ENCODE measurements at places on chromosomes 5 and 9.

- DNase-seq, result no peak
Measured at GRCh38 chr9:120663950-120664349, 50.3 kb downstream of the MEGF9 start.

GRCh38 chr5:54902791-54903473 lies 82.5 kb downstream of the ESM1 start:
- DNase-seq, result no peak

- no peak for DNase-seq
Measured at GRCh38 chr5:126449751-126450271, 26.6 kb downstream of the GRAMD2B start.

DNA sequence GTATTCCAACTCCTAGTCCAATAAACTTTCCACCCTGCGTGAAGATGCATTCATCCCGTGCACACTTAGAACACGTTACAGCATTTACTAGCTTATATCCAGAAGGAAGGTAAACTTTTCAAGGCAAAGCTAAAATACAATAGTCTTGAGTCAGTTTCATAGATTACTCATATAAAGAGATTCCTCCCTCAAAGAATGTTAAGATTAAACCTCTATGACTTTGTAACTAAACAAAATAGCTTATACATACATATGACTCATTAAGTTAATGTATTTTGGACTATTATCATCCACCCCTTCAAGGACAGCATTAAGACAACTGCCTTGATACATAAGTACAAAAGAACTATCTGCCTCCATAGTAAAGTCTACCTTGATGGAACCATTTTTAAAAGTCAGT lies 36.1 kb downstream of the TLE1 start:
- DNase-seq, result peak; percentile 5

GRCh38 chr9:129464972-129465833 lies 155.7 kb downstream of the C9orf50 start:
- no peak for DNase-seq

DNA sequence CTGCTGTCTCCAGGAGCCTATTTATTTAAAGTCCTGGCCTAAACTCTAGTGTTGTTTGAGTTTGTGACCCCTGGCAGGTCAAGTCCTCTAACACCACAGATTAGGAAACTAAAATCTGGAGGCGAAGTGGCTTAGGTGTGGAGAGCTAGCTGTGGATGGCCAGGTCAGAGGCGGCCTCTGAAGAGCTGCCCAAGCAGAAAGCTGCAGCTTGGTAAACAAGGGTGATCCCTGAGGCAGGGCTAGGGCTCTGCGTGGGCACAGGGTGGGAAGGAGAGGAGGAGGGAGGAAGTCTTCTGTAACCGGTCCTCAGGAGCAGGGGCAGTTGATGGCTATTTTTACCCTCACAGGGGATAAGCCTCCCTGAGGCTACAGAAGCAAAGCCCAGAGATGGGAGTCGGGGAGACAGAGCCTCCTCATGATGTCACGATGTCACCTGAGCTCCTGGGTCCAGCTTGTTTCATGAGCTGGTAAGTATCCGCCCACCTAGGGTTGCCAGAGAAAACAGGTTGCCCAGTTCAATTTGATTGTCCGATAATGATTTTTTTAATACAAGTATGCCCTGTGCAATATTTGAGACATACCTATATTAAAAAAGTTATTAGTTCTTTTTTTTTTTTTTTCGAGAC lies 25.9 kb upstream of the BOD1 start:
- DNase-seq, result no peak

DNA sequence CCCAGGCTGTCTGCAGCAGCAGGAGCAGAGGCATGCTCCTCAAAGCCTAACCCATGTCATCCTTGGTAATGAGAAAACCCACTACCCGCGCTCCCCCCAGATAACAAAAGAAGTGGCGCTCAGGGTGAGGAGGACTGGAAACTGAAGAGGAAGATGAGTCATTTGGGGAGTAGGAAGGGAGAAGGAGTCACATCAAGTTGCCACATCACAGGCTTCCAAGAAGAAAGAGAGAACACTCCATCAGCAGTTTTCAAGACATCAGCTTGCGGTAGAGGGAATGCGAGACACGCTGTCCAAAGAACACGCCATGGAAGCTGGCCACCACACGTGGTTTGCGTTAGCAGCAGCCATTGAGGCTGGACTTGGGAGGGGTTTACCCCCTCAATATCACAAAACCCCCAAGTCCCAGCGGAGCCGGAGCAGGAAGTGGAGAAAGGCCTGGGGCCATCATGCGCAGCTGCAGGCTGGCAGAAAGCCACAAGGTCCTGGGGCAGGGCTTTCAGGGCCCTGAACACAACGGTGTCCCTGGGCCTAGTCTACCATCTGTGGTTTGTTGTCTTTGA lies 41.5 kb downstream of the SH3PXD2B start:
- DNase-seq, result no peak

DNA sequence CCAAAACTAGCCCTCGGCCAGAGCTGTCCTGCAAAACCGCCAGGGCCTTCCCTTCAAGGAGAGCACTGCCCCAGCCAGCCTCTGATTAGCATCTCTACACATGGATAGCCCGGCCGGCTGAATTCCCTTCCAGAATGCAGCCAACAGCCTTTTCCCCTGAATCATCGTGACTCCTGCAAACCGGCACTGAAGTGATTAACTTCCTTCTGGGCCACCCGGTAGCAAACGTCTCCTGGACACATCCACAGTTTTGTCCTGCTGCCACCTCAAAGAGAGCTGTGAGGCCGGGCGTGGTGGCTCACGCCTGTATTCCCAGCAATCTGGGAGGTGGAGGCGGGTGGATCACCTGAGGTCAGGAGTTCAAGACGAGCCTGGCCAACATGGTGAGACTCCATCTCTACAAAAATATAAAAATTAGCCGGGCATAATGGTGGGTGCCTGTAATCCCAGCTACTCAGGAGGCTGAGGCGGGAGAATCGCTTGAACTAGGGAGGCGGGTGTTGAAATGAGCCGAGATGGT lies 21.1 kb upstream of the EEIG1 start:
- DNase-seq, result peak; percentile 78

GRCh38 chr5:99590806-99591205 lies 662.0 kb upstream of the CHD1 start:
- DNase-seq, result no peak

DNA sequence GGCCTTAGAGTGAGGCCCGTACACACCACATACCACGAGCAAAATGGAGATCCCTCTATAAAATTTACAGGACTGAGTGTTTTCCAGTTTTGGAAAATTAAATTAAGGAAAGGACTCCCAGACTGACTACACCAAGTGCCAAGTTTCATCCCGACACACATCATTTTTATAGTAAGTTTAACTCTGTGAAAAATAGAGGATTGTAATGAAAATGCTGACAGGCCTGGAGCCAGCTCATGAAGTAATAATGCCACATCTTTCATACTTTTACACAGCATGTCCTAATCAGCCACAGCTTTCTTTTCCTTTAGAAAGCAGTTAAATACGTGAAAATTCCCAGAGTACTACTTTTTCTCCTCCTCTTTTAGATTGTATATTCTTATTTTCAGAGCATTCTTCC lies 169.2 kb downstream of the SAXO1 start:
- no peak for DNase-seq
